ENCODE measurements at places on chromosomes 2 and 18.

DNA sequence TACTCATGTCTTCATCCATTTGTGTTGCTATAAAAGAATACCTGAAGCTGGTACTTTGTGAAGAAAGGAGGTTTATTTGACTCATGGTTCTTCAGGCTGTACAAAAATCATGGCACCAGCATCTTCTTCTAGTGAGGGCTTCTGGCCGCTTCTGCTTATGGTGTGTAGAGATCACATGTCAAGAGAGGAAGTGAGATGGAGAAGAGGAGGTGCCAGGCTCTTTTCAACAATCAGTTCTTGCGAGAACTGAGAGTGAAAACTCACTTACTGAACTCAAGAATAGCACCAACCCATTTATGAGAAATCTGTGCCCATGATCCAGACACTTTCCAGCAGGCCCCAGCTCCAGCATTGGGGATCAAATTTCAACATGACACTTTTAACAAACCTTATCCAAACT lies 30.0 kb upstream of the BARD1 start:
- no peak for DNase-seq

DNA sequence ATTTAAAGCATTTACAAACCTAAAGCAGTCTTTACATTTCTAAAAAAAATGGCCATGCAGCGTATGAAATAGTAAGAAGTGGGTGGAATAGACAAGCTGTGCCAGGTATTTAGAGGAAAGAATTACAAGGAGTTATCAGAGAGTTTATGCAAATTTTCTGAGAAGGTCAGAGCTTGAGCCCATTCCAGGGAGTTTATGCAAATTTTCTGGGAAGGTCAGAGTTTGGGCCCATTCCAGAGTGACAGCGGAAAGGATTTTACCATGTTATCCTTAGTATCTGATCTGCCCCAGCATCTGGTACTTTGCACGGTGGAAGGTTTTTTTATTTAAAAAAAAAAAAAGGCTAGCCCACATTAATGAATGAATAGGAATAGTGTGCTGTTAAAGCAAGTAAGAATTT lies 1.4 kb upstream of the DOK6 start:
- DNase-seq = no peak

DNA sequence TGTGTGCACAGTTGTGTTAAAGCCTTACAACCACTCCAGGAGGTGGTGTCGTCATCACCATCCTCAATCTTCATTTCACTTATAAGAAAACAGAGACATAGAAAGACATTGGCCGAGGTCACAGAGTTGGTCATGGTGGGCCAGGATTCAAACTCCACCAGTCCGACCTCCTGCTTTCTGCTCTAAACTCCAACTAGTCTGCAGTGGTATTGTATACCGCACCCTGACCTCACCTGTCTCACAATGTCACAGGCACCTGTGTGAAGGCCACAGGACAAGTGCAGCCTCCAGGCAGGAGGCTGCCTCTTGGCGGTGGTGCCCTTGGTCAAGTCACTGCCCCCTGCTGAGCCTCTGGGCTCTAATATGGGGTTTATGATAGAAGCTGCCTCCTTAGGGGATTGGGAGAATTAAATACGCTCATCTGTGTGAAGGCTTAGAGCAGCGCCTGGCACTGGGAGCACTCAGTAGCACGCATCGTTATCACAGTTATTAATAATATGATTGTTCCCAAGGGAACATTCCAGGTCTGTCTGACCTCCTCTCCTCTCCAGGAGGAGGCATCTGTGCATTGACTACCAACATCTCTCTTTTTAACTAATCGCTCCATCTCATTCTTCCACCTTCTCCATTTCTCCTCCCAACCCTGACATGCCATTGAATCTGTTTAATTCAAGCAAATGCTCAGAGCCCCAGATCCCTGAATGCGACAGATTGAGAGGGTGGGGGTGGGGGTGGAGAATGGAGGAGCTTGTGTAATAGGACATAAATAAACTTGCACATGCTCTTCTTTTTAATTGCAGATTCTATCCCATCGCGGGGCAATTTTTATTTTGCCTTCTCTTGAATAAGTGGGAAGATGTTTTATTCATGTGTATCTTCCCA lies 112.7 kb downstream of the MCFD2 start:
- no peak for DNase-seq

DNA sequence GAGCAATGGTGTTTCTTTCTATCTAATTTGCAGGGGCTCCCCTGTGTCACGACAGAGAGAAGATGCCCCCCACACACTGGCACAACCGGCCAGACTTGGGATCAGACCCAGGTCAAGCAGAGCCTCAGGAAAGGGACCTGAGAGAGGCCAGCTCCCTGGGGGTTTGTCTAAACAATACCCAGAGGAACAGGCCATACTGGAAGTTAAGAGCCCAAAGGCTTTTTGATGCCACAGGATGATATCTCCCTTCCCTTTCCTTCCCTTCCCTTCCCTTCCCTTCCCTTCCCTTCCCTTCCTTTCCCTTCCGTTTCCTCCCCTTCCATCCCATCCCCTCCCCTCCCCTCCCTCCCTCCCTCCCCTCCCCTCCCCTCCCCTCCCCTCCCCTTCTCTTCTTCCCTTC lies 139.2 kb downstream of the ARL4C start:
- no peak for DNase-seq

GRCh38 chr2:196823750-196824522 lies 14.8 kb upstream of the C2orf66 start:
- no peak for DNase-seq

DNA sequence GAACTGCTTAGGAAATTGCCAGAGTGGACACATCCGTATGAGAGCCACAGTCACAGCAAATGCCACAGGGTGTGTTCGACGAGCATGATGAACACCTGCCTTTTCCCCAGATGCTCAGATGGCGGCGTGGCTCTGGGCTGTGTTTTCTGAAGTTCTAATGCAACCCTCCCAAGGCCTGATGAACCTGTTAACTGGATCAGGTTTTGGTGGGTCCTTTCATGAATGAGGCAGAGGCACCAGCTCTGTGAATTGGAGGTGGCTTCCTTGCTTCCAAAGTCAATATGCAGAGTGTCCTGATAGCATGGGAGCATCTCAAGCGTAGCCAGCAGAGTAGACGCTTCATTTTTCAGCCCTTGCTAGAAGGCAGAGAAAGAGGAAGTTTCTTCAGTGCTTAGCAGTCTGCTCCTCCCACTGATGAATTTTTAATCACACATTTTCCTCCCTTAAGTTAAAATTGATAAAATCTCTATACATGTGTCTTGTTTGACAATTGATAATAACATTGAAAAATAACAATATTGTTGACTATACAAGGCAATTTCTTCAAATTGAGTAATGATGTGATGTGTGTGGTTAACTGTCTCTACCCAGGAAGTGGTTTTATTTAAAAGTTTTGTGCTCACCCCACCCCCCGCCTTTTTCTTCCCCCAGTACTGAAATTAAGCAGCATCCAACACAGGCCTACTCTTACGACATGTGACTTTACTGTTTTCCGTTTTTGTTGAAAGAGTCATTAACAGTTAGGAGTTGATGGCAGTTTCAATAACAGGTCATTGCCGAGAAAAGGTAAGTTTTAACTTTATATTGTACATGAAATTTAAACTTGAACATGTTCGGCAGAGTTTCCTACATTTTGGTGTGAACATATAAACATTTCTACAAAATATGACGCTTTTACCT lies at the start of gene ARHGAP15:
ARHGAP15 (plus strand) TSS at position 739 of the 900 bp plus-strand sequence.
- DNase-seq = peak; percentile 65

- no peak for DNase-seq
These were observed 75.3 kb downstream of the VSNL1 start for GRCh38 chr2:17615728-17616351.

- DNase-seq = no peak
These were observed 488.7 kb downstream of the ARHGAP15 start for GRCh38 chr2:143617803-143618415.

GRCh38 chr2:101762451-101763171 lies 65.1 kb downstream of the MAP4K4 start:
- no peak for DNase-seq

DNA sequence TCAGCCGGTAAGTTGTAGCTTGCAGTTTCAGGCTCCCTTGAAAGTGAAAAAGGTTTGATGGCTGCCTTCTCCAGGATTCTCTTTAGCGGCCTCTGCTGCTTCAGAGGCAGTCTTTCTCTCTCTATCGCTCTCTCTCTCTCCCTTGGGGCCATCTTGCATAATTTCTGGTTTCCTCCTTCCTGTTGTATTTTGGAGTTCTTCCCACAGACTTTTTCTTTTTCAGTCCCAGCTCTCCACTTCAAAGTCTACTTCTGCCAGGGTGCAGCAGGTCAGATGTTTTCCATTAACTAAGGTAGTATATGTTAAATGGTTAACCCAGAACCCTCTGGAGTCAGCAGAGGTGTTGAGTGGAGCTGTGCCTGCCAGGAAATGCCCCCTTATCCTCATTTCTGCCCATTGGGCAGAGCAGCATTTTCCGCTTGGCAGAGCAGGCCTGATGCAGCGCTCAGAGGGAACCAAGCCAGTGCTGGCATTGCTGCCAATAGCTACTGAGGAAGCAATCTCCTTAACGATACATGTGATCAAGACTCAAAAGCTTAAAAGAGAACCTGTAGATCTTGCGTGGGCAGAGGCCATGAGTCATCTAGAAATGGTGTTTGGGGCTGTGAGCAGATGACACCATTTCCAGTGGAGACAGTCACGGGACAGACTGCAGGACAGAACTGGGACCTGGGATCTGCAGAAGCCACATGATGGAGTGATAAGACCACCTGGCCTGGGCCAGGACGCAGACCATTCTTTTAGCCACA lies 20.8 kb downstream of the DBI start:
- DNase-seq = no peak

- no peak for DNase-seq
These were observed 231.4 kb downstream of the LRRTM1 start for GRCh38 chr2:80073134-80073561.

- DNase-seq = no peak
These were observed 102.8 kb upstream of the UBXN4 start for GRCh38 chr2:135638825-135639224.

DNA sequence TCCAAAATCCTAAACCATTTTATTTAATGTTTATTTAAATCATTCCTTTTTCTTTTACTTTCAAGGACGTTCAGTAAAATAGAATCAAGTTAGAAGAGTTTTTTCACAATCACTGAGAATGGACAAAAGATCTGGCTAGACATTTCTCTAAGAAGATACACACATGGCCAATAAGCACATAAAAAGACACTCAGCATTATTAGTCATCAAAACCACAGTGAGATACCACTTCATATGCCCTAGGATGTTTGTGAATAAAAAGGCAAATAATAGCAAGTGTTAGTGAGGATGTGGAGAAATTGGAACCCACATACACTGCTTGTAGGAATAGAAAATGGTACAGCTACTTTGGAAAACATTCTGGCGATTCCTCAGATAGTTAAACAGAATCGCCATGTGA lies 76.1 kb downstream of the RHBDD1 start:
- no peak for DNase-seq

GRCh38 chr2:45992021-45992740 lies 305.0 kb upstream of the EPAS1 start:
- DNase-seq = no peak

DNA sequence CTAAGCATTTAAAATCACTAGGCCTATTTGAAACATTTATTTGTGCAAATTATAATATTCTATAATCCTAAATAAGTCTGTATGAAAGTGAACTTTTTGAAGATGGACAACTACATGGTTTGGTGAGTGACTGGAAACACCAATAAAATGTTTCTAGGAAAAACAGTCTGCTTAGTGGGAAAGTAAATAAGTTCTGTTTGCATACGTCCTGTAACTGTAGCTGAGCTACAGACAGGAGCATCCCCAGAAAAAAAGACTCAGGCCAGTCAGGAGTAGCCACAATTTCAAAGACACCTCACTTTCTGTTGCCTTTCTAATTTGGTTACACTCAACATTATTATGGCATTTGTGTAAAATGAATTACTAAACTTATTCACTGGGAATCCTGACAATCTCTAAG lies 28.4 kb upstream of the KCNJ3 start:
- no peak for DNase-seq

DNA sequence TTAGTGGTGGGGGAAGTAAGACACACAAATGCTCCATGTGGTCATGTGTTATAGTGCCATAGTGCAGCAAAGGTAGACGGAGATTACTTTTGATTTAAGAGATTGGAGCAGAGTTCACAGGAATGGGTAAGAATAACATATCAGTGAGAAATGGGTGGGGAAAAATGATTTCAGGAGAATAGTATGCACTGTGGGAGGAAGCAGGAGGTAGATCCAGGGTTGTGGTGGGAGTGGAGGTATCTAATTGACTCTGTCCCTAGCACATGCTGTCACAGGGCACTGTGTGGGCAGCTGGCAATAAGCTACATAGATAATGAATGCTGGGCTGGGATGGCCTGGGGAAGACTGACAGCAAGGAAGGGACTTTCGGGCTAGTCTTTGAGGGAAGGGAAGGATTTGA lies 65.3 kb downstream of the STAT1 start:
- DNase-seq = no peak

DNA sequence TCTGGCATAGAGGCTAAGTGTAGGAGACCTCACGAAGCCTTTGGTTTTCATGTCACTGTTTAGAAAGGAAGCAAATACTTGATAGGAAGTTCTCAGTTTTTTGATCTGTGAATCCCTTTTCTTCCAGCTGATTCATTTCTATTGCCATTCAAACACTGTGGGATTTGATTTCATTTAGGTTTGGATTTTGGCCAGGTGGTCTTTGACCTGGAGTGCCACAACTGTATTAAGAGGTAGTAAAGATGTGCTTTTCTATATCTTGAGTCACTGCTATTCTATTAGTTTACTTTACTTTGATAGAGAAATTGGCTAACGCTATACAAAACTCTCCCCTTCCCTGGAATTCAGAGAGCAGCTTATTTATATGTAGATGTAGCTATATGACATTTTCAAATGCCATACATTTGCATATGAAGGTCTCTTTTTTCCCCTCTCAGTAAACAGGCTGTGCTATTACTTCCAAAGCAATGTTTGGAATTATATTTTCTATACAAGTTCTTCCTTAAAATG lies 132.4 kb upstream of the CAVIN2 start:
- DNase-seq = no peak

DNA sequence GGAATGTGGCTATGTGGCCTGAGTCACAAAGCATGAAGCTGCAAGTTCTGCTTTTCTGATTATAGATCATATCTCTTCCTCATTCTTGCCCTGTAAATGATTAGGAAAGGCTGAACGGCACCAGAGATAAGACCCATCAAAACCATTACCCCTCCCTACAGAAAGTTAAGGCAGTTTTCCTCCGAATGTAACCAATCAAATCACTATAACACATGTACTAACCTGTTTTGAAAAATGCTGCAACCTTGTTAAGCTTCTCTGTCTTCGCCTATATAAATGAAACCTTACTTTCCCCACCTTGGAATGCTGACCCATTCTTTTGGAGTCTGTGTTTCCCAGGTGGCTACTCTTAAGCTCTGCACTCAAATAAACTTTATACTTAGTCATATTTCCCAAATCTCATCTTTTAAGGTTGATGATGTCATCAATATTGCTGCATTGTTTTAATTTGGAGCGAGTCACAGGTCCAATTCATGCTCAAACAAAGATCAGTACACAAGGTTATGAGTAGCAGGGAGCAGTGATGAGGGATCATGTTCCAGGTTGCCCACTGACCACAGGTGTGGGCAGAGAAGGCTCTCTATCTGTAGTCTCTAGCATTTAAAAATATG lies 662.3 kb downstream of the IRS1 start:
- DNase-seq = no peak

DNA sequence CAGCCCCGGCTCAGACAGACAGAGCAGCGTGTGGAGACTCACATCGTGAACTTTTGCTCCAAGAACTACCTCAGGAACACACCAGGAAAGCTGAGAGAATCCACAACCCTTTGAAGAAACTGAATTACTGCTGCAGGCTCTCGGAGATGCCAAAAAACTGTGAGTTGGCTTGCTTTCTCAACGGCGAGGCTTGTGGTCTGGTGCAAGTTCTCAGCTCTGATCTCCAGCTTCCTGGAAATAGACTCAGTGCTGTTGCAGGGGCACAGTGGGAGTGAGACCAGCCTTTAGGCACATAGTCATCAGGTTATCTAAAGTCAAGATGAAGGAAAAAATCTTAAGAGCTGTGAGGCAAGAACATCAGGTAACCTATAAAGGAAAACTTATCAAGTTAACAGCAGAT lies 273.7 kb upstream of the LRATD1 start:
- no peak for DNase-seq
